Ecto neural progenitor cell (in vitro differentiated cells): ENCODE measurements at places on chromosomes 1 and 21.
A peak's percentile ranks its signal among the peaks of the same experiment; 100 is the strongest.

DNA sequence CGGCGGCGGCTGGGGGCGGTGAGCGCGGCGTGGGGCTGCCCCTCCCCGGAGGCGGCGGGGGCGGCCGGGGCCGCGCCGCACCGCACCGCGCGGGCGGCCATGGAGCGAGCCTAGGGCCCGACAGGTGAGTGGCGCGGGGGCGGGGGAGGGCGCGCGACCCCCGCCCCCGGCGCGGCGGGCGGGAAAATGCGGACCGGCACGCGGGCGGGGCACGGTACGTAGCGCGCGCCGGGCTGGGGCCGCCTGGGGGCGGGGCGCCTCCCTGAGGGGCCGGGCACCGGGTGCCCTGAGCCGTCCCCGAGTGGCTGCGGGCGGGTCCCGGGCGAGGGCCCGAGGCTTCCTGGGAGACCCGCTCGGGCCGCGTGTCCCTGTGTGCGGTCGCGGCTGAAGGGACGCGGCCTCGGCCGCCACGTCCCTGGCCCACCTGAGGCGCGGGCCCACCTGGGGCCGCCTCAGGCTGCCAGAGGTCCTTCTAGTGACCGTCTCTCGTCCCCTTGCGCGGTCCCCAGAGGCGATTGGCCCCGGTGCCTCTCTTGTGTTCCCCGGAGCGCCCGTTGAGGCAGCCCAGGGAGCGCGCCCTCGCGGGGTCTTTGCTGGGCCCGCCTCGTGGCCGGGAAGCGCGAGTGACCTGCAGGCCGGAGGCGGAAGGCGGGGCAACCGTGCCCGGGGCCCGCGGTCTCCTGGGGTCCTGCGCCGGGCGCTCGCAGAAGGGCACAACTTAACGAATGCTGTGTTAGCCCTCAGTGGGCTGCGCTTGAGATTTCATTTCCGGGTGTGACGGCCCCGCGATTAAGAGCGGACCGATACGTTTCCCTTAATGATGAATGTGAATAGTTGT is 500 bp downstream of the FAM20B start:
- DNase-seq = peak; percentile 81

DNA sequence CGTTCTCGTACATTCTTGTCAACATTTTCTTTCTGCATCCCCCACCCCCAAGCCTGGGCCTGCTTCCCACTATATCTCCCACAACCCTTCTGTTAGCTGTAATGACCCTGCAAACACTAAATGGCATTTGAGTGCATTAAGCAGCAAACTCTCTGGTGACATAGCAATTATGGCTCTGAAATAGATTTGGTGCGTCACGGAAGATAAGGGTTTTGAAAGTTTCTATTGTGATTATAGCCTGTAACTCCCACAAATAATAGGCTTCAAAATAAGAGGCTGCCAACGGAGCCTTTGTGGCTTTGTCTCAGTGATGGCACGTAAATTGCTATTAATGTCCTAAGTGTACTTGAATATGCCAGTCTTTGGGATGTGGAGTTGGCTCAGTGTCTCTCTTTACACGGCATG is 277.6 kb downstream of the PBX1 start:
- DNase-seq = no peak

- DNase-seq = no peak
Measured at GRCh38 chr1:76659171-76659940, 207.9 kb upstream of the ST6GALNAC5 start.

DNA sequence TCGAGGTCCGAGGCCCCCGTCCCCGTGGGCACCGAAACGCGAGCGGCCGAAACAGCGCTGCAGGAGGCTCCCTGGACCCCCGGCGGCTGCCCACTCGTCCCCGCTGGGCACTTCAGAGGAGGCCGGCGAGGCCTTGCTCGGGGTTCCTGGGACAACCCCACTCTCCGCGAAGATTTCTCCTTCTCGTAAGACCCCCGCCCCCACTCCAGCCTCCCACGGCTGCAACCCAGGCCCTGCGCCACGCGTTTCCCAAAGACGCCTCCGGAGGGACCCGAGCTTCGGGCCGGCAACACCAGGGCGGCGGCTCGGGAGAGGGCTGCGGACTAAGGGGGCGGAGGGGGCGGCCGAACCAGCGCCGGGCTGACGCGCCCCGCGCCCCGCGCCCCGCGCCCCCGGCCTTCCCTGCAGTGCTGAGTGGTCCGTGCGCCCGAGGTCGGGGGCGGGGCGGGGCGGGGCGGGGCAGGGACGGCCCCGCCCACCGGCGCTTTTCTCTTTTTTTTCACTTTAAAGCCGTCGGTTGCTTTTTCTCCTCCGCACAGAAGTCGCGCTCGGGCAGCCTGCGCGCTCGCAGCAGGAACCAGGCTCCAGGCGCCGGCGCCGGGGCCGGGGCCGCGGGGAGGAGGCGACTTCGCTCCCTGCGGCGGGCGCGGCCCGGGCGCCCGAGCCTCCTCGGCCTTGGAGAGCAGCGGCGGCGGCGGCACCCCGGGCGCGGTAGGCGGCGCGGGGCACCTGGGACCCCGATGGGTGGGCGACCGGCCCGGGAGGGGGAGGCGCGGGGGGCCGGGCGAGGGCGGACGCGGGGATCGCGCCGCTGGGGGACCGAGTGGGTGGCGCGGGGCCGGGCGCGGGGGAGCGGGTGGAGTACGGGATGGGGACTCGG is at the start of gene SPSB1:
SPSB1 (plus strand) TSS at position 534 of the 880 bp plus-strand sequence. CDS start 62,998 bp downstream, outside the sequence.
- DNase-seq = peak; percentile 85

DNA sequence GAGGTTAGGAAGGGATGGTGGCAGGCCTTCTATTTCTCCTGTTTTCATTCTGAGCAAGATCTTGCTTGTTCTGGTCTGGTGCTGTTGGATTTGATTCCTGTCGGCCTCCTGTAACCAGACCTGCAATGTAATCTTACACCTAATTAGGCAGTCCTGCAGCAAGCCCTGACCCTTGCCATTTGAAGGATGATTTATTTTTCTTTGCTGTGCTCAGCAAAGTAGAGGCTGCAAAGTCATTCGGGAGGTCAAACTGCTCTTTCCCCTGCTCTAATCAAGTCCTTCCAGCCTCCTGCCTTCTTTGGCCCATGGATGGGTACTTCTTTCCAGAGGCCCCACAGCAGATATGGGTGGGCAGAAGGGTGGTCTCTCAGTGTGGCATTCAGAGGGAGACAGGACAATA is 417.7 kb upstream of the USP24 start:
- DNase-seq = no peak

- no peak for DNase-seq
Measured at GRCh38 chr1:24990779-24991641, 60.9 kb upstream of the RUNX3 start.

GRCh38 chr1:229841230-229841629 is 215.2 kb downstream of the URB2 start:
- DNase-seq = no peak

DNA sequence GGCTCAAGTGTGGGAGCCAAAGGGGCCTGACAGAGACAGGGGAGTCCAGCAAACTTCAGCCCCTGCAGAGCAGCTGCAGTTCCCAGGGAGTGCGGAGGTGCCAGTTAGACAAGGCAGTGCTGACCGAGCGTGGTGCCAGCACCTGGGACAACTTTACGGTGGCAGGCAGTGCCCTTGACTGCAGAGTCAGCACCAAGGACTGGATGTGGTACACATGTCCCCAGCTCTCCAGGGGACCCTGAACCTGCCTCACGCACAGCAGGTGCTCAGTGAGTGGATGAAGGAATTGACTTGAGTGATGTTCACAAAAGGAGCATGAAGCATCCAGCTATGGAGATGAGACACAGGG is 296.5 kb downstream of the SIPA1L2 start:
- DNase-seq = no peak

GRCh38 chr21:45192332-45192731 is 95.4 kb downstream of the POFUT2 start:
- DNase-seq = no peak

- DNase-seq = no peak
Measured at GRCh38 chr1:159429074-159429861, 2.7 kb upstream of the OR10J4 start.

DNA sequence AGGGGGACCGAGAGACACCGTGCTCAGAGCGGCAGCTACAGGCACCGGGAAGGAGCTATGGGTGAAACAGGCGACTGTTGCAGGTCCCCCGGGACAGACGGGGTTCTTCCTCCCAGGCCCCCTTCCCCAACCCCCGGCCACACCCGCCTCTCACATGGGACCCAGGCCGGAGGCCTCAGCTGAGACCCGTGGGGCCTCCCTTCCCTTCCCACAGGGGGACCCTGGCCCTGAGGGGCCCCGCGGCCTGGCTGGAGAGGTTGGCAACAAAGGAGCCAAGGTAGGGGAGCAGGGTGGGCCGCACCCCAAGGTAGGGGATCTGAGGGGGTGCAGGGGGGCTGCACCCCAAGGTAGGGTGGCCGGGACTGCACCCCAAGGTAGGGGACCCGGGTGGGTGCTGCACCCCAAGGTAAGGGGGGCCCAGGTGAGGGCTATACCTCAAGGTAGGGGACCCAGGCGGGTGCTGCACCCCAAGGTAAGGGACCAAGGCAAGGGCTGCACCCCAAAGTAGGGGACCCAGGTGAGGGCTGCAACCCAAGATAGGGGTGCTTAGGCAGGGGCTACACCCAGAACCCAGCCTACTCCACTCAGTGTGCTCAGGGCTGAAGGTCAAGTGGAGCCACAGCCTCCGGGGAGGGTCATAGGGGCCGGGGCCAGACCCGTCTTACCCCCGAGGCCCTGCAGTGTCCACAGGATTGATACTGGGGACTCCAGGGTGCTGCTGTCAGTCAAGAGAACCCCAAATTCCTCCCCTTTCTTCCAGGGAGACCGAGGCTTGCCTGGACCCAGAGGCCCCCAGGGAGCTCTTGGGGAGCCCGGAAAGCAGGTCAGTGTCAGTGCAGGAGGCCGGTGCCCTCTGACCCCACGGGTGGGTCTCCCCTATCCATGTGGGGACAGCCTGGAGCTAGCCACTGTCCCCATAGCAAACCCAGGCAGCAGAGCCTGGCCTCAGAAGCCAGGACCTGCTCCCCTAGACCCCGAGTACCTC is 22.7 kb downstream of the COL6A2 start:
- peak; percentile 39 for DNase-seq
